ENCODE measurements at places on chromosomes 1 and 21.
A peak's percentile ranks its signal among the peaks of the same experiment; 100 is the strongest.

GRCh38 chr1:27333717-27334279, 8.0 kb upstream of the SYTL1 start:
- DNase-seq = no peak

DNA sequence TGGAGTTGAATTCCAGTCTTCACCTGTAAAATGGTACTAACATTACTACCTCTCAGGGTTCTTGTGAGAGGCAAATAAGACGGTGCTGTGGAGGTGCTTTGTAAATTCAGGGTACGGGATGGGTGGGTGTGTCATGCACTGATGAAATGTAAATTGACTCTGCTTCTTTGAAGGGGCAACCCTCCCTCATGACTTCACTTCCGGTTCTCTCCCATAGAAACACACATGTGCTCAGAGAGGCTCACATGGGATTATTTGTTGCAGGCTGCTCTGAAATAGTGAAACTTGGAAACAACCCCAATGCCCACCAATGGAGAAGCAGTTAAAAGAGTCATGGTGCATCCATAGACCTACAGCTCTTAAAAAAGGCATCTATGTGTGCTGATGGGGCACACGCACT, 44.9 kb upstream of the SCMH1 start:
- DNase-seq = no peak

GRCh38 chr1:66418021-66418420, 115.9 kb upstream of the SGIP1 start:
- no peak for DNase-seq

DNA sequence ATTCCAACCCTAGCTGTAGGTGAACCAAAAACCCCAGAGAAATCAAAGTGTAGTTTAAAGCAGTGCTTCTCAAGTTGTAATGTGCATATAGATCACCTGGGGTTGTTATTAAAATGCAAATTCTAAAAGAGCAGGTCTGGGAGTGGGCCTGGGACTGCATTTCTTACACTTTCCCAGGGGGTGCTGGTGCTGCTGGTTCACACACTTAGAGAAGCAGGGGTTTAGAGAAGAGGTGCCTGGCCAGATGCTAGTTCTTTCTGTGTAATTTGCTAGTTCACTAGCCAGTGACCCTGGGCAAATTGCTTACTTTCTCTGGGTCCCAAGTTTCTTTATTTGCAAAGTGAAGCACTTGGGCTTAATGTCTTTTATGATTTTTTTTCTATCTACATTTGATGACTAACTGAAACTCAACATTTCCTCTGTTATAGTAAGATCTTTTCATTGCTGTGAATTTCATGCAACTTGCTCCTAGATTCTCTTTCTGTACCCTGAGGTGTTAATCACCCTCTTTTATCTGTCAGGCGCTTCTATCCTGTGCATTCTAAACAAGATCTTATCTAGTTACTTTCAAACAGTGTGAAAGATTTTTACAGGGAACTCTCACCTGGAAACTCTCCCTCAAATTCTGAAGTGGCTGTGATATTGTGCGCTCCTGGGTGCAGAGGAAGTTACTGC, 141.9 kb upstream of the UBE2U start:
- no peak for DNase-seq

GRCh38 chr21:40118527-40118926, 251.3 kb downstream of the PCP4 start:
- no peak for DNase-seq

- no peak for DNase-seq
Measured at GRCh38 chr1:59272507-59272906, 24.4 kb upstream of the FGGY start.

DNA sequence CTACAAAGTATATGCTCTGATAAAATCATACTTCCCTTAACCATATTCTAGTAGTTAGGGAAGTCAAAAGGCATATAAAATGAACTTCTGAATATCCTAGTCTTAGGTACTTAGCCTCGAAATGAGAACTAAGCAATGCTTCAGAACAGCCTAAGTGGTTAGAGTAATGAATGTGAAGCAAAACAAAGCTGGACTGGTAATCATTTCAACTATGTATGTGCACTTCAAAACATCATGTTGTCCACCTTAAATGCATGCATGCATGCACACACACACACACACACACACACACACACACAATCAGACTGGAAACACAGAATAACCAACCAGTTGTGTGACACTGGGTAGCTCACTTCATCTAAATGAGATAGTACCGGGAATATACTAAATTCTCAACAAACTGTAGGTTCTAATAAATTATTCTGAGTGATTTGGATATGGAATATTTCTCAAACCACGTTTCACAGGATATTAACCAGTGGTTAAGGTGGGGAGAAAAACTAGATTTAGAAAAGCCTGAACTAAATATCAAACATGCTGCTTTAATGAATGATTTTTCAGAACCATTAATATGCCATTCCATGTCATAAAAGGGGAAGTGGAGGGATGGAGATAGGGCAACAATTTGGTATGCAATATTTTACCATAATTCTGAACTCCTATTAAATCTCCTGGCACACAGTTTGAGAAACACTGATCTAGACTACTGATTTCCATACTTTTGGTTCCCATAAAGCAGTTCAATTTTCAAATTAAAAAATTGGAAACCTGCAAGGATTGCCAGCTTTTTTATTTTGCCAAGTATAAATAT, 19.5 kb downstream of the RNF115 start:
- no peak for DNase-seq

DNA sequence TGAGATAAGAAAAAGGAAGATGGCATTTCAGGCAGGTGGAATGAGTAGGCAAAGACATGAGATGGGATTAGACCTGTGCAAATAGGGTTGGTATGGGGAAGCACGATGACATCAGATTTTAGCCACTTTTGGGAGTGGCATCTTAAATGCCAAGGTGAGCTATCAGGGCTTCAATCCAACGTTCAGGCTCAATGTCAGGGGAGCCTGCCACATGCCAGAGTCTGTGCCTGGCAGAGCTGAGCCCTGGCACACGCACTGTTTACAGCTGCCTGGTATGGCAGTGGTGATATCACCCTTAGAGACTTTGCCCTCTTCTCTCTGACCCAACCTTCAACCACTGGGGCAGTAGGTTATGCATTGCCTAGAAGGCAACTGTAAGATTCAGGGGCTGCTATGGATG, 1.1 kb upstream of the GUCA2B start:
- no peak for DNase-seq

DNA sequence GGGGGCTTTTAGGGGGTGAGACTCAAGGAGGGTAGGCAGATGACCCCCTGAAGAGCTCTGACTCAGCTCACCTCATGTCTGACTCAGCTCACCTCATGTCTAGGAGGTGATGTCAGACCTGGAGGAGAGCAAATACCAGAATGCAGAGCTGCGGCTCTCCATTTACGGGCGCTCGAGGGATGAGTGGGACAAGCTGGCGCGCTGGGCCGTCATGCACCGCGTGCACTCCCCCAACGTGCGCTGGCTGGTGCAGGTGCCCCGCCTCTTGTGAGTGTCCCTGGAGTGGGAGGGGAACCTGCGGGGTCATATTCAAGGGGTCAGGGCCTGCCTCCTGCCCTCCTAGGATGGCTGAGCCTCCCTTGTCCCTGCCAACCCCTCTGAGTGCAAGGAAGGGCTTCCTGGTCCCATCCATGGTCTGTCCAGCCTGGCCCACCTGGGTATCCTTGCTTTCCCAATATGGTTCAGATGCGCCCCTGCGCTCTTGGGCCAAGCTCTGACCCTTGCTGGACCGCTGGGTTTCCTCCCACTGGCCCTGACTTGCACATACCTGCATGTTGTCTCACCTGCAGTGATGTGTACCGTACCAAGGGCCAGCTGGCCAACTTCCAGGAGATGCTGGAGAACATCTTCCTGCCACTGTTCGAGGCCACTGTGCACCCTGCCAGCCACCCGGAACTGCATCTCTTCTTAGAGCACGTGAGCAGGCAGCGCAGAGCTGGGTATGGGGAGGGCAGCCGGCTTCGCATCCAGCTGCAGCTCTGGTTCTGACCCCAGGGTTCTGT, 9.1 kb downstream of the AMPD2 start:
- no peak for DNase-seq

DNA sequence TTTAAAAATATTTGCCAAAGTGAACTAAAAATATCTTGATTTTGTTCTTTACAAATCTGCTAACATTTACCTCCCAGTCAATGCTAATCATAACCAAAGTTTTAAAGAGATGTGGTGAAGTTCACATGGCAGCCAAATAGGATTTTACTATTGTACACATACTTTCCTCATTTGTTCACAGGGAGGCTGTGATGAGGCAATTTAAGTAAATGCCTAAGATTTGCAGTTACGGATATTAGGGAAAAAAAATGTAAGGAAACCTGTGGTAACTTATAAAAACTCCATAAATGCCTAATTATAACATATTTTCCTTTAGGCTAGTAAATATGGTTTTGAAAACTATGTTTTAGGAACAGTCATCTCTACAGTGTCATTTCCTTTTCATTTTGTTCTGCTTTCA, 32.4 kb downstream of the RGS5 start:
- no peak for DNase-seq

DNA sequence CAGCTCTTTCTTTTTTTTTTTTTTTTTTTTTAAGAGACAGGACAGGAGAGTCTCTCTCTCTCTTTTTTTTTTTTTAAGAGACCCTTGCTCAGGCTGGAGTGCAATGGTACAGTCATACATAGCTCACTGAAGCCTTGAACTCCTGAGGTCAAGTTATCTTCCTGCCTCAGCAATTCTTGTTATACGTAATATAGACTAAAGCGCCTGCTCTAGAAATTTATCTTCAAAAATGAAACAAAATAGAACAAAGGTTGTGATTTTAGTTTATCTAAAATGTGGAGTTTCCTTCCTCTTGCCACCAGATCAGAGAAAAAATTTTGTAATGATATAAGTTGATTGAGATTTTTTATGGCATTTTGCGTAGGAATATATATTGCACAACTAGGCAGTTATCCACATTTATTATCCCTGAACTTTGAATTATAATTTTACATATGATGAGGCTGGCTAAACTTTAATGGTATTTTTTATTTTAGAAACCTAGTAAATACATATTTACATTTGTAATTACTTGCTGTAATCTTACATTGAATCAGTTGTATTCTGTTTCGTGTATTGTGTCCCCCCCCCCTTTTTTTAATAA, 44.2 kb downstream of the MTF2 start:
- DNase-seq = no peak

DNA sequence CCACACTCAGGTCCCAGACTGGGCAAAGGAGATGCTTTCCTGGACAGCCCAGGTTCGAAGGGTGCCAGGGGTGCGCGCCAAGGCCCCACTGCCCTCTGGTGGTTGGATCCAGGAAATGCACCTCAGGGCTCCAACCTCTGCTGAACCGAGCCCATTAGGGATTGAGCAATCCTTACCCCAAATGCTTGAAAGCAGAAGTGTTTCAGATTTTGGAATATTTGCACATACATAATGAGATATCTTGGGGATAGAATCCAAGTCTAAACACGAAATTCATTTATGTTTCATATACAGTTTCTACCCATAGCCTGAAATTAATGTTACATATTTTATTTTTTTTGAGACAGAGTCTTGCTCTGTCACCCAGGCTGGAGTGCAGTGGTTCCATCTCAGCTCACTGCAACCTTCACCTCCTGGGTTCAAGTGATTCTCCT, 57.4 kb downstream of the SLC9A1 start:
- peak; percentile 57 for DNase-seq

- no peak for DNase-seq
Measured at GRCh38 chr1:30601316-30602085, 121.9 kb downstream of the MATN1 start.

DNA sequence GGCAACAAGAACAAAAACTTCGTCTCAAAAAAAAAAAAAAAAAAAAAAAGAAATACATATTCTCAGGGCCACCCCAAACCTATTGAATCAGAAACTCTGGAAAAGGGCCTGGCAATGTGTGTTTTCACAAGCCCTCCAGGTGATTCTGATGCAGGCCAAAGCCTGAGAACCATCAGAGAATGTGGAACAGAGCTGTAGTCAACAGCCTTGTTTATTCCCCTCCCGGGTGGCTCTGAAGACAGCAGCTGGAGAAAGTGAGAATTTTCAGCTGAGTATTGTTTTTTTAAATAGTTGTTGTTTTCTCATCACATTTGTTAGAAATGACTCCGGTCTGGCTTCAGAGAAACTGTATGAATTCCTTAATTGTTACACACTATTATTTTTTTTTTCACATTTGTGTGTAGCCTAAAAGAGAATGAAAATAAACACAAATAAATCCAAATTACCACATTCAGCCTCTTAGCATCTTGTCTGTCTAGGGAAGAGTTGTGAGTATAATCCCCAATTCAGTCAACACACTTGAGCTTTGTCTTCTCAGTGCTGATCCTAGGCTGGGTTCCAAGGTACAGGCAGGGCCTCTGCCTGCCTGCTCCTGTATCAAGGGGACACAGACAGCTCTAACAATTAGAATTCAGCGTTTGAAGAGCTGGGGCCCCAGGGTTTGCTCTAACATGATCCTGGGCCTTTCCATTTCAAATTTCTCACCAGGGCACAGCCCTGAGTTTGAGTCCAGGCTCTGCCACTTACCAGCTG, 6.6 kb upstream of the AZIN2 start:
- no peak for DNase-seq

DNA sequence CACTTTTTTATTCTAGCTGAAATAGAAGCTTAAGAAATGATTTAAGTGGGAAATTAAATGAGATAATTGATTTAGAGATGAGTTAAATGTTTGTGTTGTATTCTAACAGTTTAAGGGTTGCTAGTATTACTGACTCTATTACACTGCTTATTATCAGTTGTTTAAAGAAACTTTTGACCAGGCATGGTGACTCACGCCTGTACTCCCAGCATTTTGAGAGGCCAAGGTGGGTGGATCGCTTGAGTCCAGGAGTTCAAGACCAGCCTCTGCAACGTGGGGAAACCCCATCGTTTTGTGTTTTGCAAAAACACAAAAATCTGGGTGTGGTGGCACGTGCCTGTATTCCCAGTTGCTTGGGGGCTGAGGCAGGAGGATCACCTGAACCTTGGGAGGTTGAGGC, 14.2 kb downstream of the CLIC4 start:
- DNase-seq = no peak

DNA sequence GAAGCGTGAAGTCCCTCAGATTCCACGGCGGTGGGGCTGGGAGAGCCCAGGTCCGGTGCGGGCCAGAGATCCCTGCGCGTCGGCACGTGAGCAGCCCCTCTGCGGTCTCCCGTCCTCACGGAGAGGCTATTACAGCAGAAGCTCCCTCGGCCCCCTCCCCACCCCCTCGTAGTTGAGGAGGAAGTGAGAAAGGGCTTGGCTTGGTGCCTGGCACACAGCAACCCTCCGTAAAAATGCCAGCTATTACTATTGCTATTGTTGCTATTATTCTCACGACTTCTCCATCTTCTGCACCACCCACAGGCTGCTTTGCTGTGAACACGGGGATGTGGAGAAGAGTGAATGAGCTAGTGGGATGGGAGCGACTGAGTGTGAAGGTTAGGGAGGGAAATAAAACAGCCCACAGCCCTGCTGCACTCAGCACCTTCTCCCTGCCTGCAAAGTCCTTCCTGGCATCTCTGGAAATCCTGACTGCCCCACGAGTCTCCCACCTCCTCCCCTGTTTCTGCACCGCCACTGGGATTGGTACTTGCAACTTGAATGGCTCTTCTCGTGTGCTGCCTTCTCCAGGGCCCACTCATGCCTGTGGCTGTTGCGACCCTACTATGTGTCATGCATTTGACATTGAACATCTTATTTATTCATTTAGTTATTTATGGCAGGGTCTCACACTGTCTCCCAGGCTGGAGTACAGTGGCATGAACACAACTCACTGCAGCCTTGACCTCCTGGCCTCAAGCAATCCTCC, 26.6 kb downstream of the ZBTB18 start:
- no peak for DNase-seq
